ENCODE measurements at places on chromosomes 7 and 10.

DNA sequence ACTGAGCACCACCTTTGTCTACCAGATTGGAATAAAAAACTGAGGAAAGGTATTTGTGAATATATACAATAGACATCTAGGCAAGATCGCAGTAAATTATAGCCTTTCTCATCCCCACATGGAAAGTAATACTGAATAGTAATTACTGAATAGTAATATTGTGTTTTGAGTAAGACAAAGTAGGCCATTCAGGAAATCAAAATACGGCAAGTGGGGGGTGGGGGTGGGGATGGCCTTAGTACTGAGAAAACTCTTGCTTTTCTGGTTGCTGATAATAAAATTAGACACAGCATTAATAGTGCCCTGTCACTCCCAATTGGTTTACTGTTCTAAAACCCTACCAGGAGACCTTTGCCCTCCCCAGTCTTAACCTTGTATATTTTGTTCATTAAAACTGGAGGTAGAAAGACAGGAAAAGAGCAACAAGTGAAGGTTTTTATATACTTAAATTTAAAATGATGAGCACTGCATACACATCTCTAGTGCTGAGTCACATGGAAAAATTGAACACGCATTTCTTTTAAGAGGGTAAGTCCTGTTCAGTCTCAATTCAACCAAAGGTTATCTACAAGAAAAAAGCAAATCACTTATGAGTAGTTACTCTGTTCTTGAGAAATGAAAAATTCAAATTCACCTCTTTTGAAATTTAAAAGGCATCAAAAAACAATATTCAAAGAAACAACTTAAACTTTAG, 65.6 kb downstream of the IGF2BP3 start:
- DNase-seq, result no peak

DNA sequence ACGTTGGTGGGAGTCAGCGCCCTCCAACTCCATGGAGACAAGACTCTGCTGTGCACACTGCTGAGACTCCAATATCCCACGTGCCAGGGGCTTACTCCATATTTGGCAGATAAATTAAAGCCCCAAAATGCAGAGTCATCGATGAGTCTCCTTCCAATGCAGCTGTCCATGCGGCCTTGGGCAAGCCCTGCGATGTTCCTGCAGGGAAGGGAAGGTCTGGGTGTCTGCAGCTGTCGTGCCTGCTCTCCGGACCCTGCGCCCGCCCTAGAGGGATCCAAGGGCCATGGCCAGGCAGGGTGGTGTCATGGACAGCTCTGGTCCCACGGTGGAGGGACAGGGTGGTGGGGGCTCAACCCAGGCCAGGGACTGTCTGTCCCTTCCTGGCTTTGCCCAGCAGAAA, 185.2 kb downstream of the PTPRN2 start:
- no peak for DNase-seq

DNA sequence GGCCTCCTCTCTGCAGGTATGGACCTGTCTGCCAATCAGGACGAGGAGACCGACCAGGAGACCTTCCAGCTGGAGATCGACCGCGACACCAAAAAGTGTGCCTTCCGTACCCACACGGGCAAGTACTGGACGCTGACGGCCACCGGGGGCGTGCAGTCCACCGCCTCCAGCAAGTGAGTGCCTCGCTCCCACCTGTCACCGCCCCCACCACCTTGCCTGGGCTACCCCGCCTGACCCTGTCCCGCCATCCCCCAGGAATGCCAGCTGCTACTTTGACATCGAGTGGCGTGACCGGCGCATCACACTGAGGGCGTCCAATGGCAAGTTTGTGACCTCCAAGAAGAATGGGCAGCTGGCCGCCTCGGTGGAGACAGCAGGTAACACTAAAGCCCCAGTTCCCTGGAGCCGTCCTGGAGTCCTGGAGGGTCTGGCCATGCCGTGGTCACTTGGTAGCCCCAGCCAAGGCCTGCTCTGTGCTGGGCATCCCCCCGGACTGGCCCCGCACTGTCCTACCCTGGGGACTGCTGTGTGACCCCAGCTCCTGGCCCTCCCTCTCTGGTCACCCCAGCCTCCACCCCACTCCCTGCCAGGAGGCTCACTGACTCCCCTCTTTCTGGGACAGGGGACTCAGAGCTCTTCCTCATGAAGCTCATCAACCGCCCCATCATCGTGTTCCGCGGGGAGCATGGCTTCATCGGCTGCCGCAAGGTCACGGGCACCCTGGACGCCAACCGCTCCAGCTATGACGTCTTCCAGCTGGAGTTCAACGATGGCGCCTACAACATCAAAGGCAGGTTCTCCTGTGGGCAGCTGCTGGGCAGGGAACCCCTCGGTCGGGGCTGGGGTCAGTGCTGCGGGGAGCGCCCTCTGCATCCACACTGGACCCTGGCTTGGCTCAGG, 178.0 kb downstream of the RNF216 start:
- DNase-seq, result no peak

- DNase-seq, result no peak
These were observed 99.0 kb upstream of the GATA3 start for GRCh38 chr10:7955446-7955845.

DNA sequence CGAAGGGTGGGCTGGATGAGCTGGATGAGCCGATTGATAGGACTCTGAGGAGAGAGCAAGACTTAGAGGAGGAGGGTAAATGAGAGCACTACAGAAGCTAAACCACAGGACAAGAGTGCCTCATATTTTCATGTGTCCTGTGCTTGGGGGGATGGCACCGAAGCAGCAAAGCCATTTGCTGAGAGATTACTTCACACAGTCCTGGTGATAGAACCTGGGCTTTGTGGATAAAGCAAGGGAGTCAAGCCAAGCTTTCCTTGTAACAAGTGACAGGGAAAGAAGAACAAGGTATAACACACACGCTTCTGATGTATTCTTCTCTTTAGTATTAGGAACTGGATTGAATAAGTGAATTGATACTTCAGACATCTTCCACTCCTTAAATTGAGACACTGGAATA, 253.7 kb downstream of the ANKRD7 start:
- no peak for DNase-seq

- DNase-seq, result no peak
These were observed 161.5 kb downstream of the MAD1L1 start for GRCh38 chr7:2071133-2071832.

DNA sequence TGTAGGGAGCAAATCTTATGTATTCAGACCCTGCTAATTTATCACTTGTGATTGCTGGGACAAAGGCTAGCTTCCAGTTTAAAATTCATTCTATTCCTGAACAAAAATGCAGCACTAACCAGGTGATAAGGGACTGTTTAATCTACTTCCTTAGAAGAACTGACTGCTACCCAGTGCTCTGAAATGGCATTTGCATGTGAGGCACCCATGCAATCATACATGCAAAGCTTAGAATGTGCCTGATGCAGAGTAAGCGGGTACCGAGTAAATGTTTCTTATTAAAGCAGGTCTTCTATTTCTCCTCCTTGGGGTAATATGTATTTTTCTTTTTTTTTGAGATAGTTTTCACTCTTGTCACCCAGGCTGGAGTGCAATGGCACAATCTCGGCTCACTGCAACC, 54.5 kb downstream of the NEURL1 start:
- no peak for DNase-seq

GRCh38 chr10:24208661-24209431, at the start of gene KIAA1217:
Gene KIAA1217, plus strand, starts transcription at chr10:24209138. Its CDS starts 56 bp downstream, at chr10:24209194.
- no peak for DNase-seq

DNA sequence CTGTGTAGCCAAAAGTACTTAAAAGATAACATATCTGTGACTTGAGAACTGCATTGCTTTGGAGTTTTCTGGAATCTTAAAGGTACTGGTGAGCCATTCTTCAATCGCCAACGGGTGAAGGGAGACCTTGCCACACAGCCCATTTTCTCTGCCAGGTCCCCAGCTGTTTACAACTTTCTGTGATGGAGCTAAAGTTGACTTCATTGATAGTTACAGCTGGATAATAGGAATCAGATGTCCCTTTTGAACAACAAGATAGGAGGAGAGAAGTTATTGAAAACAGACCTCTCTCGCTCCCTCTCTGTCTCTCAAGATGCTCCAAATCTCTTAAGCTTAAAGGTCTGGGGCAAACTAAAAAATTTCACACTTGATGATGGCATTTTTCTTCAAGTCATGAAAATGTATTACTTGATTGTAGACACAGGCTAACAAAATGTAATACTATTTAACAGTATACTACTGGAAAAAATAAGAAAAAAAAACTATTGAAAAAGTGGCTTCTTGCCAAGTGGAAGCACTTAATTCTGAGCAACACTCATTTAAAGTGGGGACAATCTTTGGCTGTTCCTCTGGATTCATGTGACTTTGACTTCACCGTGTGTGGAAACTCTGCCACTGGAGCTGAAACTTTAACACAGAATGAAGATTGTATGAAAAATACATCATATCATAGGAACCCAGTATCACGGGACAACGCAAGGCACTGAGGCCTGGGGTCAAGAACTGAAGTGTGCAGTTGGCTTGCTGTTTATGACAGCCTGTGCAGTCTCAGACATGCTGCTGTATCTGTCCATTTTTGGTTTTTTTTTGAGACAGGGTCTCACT, 78.4 kb upstream of the AFAP1L2 start:
- no peak for DNase-seq

DNA sequence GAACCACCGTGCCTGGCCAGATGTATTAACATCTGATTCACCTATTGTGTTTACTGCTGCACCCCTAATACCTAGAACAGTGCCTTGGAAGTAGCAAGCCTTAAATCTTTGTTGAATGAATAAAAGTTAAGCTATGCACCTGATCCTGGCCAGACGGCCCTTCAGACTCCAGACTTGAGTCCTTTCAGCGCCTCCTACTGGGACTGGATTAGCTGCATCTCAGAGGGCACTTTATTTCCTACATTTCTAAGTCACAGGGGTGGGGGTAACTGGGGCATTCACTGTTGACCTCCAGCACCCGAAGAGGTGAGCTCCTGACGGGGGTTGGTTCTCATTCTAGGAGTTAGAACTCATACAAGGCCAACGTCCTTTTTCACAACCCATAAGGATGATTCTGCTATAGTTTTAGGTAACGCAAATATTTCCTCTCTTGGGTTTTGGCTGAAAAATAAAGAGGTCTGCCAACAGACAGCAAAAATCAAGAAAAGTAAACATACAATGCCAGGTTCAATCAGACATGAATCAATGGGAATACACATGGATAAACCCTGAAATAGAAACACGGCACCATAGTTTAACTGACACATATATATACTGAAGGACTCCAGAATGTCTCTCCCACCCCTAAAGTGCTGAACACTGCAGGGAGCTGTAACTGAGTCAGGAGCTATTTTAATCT, 48.0 kb upstream of the DLG5 start:
- DNase-seq, result no peak

DNA sequence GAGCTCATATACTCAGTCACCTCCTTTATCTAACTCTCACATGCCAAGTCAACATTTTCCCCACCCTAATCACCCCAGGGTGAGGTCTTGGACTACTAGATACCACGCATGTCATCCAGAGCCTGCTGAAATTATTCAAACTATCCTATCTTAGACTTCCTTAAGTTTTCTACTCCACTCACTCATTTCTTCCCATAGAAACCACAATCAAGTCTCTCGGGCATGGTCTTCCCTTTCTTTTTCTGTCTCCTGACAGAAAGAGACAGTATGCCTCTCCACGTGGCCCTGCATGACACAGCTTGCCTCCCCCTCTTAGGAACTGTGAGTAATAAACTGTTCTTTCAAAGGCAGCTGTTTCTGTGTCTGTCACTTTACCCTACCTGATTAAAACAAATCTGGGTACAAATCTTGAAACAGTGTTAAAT, 29.4 kb downstream of the TAS2R41 start:
- DNase-seq, result no peak

DNA sequence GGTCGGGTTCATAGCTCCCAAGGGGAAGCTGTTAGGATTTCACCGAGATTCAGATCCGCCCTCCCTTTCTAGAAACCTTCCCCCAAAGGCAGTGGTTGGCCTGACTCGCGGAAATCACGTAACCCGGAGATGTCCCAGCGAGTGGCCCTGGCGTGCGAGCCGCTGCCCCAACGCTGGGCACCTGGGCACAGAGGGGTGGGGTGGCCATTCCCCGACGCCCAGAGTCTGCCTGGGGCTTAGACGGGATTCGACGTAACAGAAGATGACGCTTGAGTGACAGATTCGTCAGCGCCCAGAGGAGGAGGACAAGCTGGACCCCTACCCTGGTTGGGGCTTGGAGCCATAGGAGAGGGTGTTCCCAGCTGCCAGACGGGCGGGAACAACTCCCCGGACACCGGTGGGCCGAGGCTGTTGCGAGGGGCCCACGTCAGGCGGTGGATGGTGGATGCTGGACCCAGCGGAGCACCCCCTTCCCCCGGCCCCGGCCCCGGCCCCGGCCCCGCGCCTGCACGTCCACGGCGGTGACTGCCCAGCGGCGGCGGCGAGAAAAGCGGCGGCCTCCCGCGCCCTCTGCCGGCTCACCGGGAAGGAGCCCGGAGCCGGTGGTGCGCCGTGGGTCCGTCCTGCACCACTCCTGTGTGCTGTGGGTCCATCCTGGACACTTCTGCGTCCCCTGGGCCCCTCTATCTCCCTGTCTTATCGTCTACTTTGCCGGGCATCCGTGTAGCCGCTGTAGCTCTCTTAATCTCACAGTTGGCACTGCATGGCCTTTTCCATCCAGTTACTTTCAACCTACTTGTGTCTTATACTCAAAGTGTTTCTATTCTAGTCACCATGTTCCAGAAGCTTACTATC, 35.4 kb upstream of the KNDC1 start:
- no peak for DNase-seq

DNA sequence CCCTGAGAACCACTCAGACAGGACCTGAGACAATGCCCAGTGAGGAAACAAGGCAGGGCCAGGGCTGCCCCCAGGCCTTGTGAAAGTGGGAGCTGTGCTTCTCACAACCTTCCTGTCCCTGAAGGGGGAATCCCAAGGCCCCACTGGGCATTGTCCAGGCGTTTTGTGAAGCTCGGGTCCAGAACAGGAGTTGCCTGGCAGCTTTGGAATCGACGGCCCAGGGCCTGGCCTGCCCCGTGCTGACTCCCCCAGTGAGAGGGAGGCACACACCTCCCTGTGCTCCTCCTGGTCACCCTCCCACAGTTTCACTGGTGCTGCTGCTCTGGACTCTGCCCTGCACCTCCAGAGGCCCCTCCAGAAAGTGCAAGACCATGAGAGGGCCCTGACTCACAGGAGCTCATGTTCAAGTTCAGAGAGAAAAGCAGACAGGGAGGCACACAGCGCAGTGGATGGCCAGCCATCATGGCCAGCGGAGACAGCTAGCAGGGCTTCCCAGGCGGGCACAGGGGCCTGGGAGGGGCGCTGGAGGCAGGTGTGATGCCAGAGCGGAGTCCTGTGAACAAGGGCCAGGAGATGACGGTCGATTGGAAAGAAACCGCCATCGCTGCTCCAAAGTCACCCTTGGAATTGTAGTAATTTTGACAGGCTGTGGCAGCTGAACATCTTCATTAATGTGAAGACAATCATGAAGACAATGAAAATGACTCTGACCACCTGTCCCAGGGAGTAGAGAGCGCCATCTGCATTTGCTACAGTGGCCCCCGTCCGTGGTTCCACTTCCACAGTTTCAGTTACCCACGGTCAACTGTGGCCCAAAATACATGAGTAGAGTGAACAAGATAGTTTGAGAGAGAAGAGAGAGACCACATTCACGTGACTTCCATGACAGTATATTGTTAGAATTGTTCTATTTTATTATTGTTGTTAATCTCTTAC, 103.7 kb downstream of the MKI67 start:
- no peak for DNase-seq

GRCh38 chr7:111528331-111528730, 34.0 kb downstream of the IMMP2L start:
- DNase-seq, result no peak

GRCh38 chr7:102875700-102876295, 37.0 kb upstream of the LRRC17 start:
- DNase-seq, result peak; percentile 90

- no peak for DNase-seq
These were observed 969.6 kb downstream of the LRMDA start for GRCh38 chr10:76401006-76401405.

GRCh38 chr10:48805411-48805810, 120.7 kb downstream of the WDFY4 start:
- no peak for DNase-seq
